ENCODE measurements at places on chromosomes 11 and 22.

- DNase-seq = peak; percentile 97
Observed at GRCh38 chr11:65040847-65041622, at the start of gene SAC3D1. Gene SAC3D1 (plus strand): TSS chr11:65041210. CDS start chr11:65041293, 83 bp downstream.

DNA sequence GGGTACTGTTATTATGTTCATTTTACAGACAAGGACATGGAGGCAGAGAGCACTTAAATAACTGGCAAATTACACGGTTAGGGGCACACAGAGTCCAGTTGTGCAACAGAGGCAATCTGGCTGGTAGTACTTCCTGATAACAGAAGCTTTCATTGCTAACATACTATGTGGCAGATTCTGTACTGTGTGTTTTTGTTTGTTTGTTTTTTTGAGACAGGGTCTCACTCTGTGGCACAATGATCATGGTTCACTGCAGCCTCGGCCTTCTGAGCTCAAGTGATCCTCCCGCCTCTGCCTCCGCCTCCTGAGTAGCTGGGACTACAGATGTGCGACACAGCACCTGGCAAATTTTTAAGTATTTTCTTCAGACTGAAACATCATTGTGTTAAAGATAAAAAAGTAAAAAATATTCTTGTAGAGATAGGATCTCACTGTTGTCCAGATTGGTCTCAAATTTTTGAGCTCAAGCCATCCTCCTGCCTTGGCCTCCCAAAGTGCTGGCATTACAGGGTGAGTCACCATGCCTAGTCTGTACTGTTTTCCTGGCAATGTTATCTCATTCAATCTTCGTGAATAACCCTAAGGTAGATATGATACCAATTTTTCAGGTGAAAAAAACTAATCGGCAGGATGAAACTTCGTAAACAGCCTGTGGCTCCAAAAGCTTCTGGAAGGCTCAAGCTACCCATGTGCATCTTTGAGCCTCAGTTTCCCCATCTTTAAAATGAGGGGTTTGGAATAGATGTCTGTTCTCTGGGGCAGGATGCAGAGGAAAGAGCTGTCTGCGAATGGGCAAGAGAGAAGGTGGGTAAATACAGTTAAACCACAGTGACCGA, 921 bp upstream of the NUCB2 start:
- DNase-seq = peak; percentile 37

DNA sequence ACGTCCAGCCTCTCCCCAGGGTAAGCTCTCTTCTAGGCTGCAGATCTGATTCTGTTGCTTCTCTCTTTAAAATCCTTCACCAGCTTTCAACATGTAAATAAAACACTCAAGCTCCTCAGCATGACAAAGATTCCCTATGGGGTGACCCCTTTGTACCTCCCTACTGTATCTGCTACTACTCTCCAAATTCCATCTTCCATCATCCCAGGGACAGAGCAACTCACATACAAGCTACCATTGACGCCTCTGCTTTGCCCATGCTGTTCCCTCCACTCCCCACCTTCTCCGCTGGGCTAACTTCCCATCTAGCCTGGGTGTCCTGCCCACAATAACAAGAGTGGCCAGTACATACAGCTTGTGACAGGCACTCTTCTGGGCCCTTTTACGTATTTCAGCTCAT, 207.5 kb upstream of the ZBED5 start:
- DNase-seq = no peak

- DNase-seq = peak; percentile 21
Observed at GRCh38 chr11:62922653-62923431, 1.7 kb upstream of the CHRM1 start.

- DNase-seq = peak; percentile 96
Observed at GRCh38 chr22:36028646-36029405, at the start of gene RBFOX2. Gene RBFOX2 (minus strand): TSS chr22:36028824. CDS start chr22:36028425, 399 bp downstream.

- no peak for DNase-seq
Observed at GRCh38 chr11:87374038-87374807, 336.5 kb downstream of the TMEM135 start.

Data from ELR (cell line).